ENCODE measurements at places on chromosomes 6 and 20.
A peak's percentile ranks its signal among the peaks of the same experiment; 100 is the strongest.

DNA sequence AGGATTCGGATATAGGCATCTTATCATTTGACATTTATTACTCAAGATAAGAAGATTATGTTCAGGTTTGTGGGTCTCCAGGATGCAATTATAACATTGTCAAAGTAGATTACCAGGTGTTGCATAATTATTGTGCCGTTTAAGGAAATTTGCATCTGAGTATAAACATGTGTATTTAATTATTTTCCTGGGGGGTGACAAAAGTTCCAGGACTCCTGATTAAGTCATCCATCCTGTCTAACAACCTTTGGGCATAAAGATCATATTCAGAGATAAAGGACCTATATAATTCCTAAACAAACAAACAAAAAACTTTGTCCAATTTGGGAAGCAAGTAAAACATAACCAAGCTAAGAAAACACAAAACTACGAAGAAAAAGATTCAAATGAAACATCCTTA is 3.3 kb upstream of the PPP1R14C start:
- DNase-seq: no peak

DNA sequence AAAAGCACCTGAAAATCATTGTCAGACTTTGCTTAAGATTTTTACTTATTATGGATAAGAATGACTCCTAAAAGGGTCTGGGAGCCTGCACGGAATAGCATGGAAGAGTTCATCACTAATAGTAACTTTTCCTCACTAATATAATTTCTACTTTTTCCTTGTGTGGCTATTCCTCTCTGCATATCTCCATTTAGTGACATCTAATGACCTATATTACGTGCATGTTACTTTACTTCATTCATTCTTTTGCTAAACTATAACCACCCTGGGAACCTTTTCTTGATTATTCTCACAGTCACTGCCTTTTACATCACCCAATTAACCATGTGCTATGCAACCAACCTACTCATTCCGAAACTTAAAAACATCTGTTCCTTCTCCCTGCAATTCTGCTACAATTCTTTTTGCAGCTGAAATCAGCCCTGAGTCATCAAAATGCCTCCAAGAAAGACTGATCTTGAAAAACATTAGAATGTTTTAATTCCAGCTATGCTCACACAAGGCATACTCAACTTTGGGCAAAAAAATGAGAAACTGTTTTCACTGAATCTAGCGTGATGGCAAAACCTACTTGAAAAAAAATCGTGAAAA is 313.3 kb downstream of the RNGTT start:
- no peak for DNase-seq

DNA sequence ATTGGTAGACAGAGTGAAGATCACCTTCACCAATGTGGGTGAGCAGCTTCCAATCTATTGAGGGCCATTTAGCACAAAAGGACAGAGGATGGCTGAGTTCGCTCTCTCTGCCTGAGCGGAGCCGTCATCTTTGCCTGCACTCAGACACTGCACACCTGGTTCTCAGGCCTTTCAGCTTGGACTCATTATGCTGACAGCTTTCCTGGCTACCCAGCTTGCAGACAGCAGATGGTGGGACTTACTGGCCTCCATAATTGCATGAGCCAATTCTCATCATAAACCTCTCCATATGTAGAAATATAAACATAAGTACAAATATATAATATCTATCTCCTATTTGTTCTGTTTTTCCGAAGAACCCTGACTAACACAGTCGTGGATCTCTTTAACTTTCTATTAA is 13.7 kb downstream of the TBXT start:
- DNase-seq: no peak

GRCh38 chr20:373171-373890 is 7.2 kb upstream of the TRIB3 start:
- peak; percentile 72 for DNase-seq

DNA sequence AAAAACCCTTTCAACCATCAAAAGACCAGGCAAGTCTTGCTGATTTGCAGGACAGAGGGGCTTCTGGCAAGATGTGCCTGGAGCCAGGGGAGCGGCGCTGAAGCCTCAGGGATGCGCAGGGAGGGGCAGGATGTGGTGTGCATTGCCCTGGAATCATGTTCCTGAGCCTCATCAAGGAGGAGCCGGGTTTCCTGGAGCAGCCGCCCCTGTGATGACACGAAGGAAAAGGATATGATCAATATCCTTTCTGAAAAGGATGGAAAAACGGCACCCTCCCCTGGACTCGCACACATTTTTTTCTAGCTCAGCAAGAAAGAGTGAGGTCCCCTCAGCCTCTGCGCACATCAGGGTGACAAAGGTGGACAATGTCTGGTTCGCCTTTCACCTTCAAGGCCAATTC is 173.1 kb upstream of the SSTR4 start:
- no peak for DNase-seq
